ENCODE measurements at places on chromosomes 16 and 17.

- DNase-seq = no peak
Measured at GRCh38 chr16:11977376-11978041, 975 bp downstream of the SNX29 start.

GRCh38 chr17:31007695-31008373 lies 37.0 kb downstream of the RNF135 start:
- no peak for DNase-seq

DNA sequence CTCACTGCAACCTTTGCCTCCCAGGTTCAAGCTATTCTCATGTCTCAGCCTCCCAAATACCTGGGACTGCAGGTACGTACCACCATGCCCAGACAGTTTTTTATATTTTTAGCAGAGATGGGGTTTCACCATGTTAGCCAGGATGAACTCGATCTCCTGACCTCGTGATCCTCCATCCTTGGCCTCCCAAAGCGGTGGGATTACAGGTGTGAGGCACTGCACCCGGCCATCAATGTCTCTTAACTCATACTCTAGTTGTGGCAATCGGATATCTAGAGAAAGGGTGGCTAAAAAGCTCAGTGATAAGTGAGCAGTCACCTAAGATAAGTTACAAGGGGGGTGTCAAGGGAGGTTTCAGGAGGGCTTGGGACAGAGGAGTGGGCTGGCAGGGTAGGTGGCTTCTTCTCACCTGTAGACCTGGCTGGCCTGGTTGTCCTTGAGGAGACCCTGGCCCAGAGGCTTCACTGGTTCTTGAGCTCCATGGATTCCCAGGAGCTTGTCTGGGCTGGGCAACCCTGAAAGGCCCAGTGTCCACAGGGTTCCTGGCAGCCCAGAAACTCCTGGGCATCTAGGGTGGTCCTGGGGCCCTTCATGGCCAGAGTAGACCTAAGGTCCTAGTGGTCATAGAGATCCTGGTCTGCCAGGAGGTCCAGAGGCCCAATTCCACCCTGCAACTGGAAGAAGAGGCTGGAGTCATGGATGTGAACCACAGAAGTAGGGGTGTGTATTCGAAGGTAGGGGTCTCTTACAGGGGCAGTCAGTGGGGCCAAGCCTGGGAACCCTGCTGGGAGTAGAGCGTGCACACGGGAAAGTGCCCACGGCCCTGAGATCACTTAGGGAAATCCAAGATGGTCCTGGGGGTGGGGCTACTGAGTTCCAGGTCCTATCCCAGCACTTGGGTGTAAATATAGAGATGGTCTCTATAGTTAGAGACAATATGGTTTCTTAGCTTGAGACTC lies 12.7 kb upstream of the IGFBP4 start:
- DNase-seq = no peak

- DNase-seq = no peak
Measured at GRCh38 chr16:86051368-86052114, 152.6 kb downstream of the IRF8 start.

DNA sequence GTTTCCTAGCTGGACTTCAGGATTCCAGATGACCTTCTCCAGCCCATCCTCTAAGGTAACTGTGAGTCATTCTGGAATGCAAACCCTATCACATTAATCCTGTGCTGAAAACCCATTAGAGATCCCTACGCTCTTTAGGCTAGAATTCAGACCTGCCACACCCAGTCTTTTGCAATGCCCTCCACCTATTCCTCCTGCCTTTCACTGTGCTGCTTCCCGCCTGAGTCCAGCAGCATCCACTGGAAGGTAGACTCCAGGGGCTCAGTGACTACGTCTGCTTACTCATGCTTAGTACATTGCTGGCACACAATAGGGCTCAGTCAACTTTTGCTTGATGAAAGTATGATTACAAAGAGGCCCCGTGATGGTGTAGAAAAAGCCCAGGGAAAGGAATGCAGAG lies 121.1 kb downstream of the SPACA3 start:
- DNase-seq = no peak

GRCh38 chr17:50027881-50028735 lies 27.8 kb upstream of the ITGA3 start:
- no peak for DNase-seq

GRCh38 chr17:74243013-74243755 lies 29.8 kb downstream of the TTYH2 start:
- DNase-seq = no peak

- peak; percentile 16 for DNase-seq
Measured at GRCh38 chr16:57985204-57986181, 14.6 kb upstream of the CNGB1 start.

GRCh38 chr16:51391798-51392511 lies 240.9 kb upstream of the SALL1 start:
- no peak for DNase-seq

- DNase-seq = no peak
Measured at GRCh38 chr16:20749474-20749873, 7.9 kb upstream of the THUMPD1 start.

DNA sequence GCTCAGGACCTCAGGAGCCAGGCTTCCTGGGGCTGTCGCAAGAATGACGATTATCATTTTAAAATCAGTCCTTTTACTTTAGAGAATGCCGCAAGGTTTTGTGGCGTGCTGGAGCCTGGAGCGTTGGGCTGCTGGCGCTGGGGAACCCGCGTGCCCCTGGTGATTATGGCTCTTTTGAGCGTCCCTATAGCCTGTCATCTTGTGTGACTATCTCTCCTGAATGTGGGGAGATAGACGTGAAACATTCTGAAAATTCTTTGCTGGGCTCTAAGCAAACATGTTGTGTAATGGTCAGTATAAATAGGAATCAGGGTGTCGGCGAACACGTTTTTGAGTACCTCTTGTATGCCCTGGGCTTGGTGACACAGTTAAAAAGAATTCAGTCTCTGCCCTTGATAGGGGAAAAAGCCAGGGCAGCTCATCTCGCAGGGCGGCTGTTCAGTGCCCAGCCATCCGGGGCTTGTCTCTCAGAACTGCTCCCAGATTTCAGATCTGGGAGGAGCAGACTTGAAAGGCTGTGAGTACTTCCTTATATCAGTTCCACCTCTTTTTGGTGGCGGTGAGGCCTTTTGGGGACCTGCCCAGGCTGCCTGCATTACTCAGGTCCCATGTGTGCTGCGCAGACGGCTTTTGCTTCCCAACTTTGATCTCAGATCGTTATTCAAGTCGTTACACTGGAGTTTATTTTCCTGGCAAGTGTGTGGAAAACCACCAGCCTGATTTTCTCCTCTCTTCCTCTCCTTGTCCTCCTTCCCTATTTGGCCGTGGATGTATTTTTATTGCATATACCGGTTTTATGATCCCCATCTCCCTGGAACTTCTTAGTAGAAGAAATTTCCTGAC lies 973 bp downstream of the SLC7A6 start:
- peak; percentile 48 for DNase-seq

DNA sequence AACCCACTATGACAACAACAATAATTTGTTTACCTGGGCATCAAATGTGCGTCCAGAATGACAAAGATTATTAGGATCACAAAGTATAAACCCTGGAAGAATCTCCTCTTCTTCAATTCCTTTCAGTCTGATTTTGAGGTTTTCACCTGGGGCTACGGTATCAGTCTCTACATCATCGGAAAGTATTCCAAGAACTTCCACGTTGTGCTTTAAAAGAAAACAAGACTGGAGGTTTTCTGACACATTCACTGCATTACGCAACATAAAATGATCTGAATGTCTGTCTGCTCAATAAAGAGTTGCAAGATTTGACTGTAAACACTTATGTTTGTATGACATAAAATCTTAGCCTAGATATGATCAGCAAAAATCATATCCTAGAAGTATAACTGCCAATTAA lies 26.0 kb upstream of the RSL1D1 start:
- DNase-seq = no peak

GRCh38 chr17:28763137-28763799 lies 19.5 kb downstream of the TRAF4 start:
- DNase-seq = no peak

GRCh38 chr17:67475161-67475937 lies 98.3 kb downstream of the PITPNC1 start:
- peak; percentile 81 for DNase-seq

- DNase-seq = no peak
Measured at GRCh38 chr17:65185668-65186382, 48.7 kb downstream of the RGS9 start.

DNA sequence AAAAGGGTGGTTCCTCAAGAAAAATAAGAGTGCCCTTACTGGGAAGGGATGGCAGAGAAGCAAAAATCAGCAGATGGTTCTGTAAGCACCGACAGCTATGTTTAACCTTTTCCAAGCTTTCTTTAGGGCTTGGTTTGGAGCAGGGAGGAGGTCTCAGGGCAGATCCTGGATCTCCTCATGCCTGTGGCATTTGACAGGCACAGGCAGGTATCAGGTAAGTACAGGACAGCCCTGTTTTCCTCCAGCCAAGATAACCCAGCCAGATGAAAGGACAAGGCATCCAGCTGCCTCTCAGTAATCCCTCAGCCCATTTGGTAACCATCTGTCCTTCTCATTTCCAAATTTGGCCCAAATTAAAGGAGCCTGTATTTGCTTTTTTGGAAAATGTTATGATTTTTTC lies 141.5 kb downstream of the TOX3 start:
- no peak for DNase-seq

- DNase-seq = no peak
Measured at GRCh38 chr16:3474136-3474779, 21.0 kb downstream of the C16orf90 start.

GRCh38 chr16:66036184-66036583 lies 330.3 kb upstream of the CDH5 start:
- no peak for DNase-seq

DNA sequence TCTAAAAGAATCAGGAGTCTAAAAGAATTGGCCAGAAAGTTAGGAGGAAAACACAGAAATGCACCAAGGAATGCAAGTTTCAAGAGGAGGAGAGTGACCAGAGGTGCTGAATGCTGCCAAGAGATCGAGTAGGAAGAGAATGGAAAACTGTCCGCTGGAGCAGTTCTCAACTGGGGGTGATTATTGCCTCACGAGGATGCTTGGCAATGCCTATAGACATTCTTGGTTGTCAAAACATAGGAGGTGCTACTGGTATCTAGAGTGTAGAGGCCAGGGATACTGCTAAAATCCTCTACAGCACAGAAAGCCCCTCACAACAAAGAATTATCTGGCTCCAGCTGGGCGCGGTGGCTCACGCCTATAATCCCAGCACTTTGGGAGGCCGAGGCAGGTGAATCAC lies 82.1 kb upstream of the NOL11 start:
- no peak for DNase-seq

DNA sequence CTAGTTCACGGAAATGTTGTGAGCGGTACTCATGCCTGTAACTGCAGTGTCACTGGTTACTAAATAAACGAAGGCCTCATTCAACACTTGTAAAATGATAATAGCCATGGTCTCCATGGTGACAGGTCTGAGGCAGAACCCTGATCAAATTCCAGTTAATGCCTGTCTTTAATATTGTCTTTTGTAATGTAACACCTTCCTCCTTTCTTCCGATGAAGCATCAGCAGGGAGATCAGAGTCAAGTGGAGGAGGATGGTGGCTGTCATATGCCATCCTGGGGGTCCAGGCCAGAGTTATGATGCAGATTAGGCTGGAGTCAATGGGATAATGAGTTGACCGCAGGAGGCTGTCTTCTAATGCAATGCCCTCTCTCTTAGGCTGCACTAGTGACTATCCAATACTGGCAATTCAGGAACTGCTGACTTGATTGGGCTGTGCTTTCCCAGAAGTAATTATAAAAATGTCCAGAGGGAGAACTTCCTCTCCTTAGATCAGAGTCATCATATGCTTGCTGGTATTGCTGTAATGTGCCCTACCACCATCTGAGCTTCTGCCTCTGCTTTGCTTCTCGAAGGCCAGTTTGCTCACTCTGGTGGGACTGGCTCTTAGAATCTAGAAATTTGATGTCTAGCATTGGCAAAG lies 419.1 kb downstream of the CA10 start:
- no peak for DNase-seq

DNA sequence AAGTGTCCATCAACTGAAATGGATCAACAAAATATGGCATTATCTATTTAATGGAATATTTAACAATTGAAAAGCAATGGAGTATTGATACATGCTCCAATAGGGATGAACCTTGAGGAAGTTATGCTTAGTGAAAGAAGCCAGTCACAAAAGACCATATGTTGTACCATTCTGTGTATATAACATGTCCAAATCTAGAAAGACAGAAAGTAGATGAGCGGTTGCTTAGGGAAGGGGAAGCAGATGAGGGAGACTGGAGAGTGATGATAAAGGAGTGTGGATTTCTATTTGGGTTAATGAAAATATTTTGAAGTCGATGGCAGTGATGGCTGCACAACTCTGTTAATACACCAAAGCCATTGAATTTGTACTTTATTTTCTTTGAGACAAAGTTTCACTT lies 8.5 kb upstream of the ERN1 start:
- no peak for DNase-seq

DNA sequence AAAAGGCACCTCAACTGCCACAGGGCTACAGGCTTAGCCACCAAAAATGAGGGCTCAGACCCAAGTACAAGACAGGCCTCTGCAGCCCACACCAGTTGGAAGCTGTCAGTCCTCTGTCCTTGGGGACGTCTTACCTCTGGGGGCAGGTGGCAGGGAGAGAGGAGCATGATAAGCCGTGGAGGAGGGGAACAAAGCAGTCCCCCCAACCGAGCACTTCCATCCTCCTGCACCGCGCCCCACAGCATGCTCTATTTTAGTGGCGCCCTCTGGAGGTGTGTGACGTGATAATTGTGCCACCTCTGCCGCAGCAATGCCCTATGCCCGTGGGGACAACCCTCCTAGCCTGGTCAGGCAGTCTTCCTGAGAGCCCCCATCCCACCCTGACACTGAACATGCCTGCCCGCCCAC lies 13.6 kb downstream of the G6PC3 start:
- DNase-seq = no peak

- DNase-seq = no peak
Measured at GRCh38 chr16:926715-927114, 44.1 kb downstream of the LMF1 start.

- no peak for DNase-seq
Measured at GRCh38 chr16:78506367-78507193, 407.1 kb downstream of the WWOX start.

- no peak for DNase-seq
Measured at GRCh38 chr17:79800325-79801155, 3.7 kb upstream of the CBX8 start.

DNA sequence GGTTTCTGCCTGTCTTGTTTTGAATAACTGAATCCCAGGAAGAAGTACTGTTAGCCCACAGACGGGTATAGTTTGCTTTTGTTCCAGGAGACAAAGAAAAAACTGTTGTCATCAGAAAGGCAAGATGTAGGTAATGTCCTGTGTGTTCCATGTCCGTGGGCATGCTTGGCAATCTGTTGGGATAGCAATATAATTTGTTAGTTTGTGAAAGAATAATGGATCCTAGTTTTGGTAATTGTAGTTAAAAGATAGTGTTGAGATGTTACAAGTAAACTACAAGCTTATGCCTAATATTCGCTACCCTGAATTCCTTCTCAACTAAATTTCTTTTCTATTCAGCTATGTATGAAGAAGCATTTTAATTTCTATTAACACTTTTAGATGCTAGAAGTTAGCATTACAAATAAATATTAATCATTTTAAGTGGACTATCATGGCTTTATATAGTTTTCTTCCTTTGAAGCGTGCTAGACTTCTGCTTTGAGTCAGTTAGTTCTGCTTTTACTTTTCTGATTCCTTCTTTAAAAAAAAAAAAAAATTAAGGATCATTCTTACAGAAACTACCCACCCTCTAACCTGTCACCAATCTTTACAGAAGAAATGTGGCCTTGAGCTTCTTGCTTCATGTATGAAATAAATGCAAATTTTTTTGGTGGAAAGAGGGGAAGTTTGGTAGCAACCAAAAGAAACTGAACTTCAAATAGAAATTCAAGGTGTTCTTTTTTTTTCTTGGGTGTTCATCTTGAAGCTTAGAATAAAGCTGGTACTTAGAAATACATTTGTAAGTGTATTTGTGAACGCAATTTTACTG lies 2.4 kb downstream of the EVI2A start:
- DNase-seq = no peak
